ENCODE measurements at places on chromosomes 3 and 15. TPM values are rescaled to one million over a fixed set of nuclear protein-coding genes. Genes with fewer than 3 reads are reported as not detected.

The FANCD2OS gene
- total RNA-seq: not detected

The SRPRB gene
- total RNA-seq: 21.1 TPM

The TRPC1 gene
- 91.6 TPM for total RNA-seq

The ROPN1B gene
- total RNA-seq: 0.64 TPM

The PRR20G gene
- total RNA-seq: not detected

The INSYN1 gene
- 22.9 TPM for total RNA-seq

The NR2E3 gene
- total RNA-seq: 0.54 TPM

The GPR160 gene
- total RNA-seq: 3.9 TPM

The IRAK2 gene
- 1.5 TPM for total RNA-seq

DNA sequence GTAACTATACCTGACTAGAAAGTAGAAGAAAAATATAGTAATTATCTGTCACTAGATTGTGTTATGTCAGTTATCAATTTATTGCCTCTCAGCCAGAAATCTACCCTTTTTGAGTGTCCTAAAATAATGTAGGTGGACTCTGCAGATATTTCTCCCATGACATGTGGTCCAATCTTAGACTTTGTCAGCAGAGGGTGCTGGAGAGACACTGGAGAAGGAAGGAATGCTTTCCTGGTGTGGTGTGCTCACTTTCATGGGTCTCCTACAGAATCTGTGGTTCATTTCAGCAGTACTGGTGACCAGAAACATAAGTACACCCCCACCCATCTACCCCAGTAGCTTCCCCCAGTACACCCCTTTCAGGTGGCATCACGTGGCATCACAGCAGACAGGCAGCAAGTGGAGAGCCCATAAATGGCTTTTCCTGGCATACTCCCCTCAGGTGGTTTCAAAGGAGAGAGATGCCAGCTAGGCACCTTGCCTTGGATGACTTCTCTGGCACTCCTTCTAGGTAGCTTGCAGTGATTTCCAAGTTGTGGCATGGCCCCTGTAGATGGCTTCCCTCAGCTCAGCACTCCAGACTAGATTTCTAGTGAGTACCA lies 114.7 kb downstream of the GADL1 start:
- DNase-seq: no peak

DNA sequence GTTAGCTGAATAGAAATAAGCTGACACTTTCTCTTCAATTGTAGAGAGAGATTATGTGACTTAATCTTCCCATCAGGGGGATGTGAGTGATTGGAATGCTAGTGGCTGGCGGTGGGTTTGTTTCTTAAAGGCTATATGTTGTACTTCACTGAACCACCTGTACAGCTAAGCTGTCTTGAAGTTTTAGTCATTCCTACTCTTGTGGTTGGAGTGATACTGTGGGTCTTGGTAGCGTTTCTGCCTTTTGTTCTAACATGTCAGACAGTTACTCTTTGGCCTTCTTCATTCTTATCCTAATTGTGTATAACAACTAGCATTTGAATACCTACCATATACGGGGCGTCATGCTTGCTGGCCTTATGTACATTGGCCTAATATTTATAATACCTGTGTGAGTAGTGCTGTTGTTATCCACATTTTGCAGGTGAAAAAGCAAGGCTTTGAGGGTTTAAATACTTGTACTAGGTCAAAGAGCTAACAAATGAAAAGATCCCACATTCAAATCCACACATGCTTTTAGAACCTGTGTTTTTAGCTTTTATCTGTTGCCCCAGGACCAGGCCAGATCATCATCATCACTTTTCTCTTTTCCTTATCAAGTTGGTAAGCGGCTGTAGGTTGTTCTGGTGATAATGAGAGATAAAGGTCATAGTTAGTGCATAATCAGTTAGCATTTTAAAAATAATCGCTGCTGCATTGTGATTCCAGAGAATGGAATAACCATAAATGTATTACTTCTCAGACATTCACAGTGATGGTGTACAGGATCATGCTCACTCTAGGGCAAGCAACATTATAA lies 50.2 kb downstream of the AKAP13 start:
- DNase-seq: no peak
